Colonic mucosa (tissue), 4 donors: ENCODE measurements at places on chromosomes 4 and X. TPM values are rescaled to one million over a fixed set of nuclear protein-coding genes. Genes with fewer than 3 reads are reported as not detected.
A peak's percentile ranks its signal among the peaks of the same experiment; 100 is the strongest.

The XG gene
- not detected for total RNA-seq

The OCRL gene
- 26.2 TPM for total RNA-seq

DNA sequence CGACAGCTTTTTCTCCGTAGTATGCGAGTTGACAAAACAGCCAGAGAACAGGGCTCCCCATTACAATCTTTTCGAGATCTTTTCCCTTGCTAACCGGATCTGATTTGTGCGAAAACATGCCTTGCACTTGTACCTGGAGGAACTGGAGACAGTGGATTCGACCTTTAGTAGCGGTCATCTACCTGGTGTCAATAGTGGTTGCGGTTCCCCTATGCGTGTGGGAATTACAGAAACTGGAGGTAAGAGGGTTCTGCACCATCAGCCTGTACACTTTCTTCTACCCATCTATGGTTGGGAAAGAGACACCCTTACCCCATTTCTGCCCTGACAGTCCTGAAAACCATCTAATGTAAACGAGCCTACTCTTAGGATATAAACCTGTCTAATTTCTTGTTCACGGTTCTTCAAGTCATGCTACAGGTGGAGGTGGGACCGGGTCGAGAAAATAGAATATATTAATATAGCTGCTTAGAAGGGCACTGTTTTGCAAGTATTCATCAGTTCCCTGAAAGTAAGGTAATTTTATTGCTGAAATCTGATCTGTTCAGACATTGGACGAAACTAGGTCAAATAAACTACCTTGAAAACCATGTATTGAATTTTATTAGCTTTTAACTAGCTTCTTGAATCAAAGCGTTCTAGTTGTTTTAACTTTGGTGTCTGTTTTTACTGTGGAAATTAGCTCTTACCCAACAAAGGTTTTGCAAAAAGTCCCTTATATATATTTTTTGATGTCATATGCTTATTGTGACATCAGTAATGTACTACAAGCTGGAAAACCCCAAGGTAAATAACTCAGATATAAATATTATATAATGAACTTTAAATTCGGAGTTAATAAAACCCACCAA, 869 bp downstream of the TMEM184C start:
- H3K27ac ChIP-seq, result peak overlapping the region; percentile 74
- H3K36me3 ChIP-seq, result no peaks in the 10 kb centered on the region
- peaks cover 3% of the 10 kb centered on the region for H3K4me1 ChIP-seq

GRCh38 chrX:29488919-29489318, 726.4 kb upstream of the MAGEB2 start:
- H3K27me3 ChIP-seq, result no peaks in the 10 kb centered on the region
- no peak overlapping the region for H3K4me3 ChIP-seq
- H3K4me1 ChIP-seq, result no peaks in the 10 kb centered on the region
- H3K27ac ChIP-seq, result no peak overlapping the region
- no peak for DNase-seq
- H3K36me3 ChIP-seq, result no peaks in the 10 kb centered on the region

GRCh38 chr4:186150926-186151325, 40.4 kb upstream of the CYP4V2 start:
- H3K4me3 ChIP-seq, result no peak overlapping the region
- no peaks in the 10 kb centered on the region for H3K27me3 ChIP-seq
- DNase-seq, result no peak
- no peaks in the 10 kb centered on the region for H3K36me3 ChIP-seq
- H3K27ac ChIP-seq, result no peak overlapping the region

DNA sequence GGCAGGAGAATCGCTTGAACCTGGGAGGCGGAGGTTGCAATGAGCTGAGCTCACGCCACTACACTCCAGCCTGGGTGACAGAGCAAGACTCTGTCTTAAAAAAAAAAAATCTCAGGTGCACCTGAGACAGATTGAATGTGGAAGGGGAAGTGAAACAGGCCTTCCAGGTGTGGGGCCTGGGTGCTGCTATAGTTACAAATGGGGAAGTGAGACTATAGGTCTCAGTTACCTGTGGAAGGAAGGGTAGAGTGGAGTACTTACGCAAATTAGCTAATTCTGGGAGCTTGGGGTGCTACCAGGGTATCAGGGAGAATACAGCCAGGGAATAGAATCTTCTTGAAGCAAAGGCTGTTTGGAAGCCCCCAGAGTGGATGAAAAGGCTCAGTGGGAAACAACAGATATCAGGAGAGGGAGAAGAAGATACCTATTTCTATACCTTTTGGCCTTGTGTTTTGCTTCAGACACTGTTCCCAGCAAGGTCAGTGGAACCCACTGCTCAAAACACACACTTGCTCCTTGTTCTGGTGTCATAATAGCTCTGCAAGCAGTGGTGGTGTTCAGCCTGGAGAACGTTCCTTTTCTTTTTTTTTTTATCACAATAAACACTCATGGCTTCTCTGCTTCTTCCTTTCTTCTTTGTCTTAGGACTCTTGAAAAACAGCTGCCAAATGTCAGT, 7.0 kb downstream of the CD38 start:
- no peaks in the 10 kb centered on the region for H3K4me1 ChIP-seq
- H3K27ac ChIP-seq, result no peak overlapping the region
- H3K4me3 ChIP-seq, result no peak overlapping the region

DNA sequence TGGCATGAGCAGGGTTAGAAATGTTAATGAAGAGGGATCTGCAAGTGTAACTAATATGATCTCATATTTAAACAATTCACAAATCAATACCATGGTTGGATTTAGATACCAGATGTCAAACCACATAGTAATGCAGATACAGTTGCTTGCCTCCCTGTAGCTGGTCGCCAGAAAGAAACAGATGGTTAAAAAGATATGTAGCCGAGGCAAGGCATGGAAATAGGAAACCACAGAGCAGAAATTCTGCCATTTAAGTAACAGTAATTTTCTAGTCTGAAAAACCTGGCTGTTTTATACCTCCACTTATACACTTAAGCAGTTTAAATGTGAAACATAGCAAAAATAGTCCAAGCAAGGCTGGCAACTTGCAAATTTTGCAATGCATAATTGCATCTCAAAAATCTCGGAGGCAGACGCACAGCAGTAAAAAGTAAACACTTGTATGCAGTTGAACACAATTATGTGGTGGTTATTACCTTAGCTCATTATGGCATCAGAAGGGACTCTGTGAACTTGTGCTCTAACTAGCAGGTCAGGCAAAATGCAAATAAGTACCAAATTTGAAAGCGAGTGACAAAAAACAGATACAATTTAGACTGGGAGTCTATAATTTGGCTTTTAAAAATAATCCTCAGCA, 126.8 kb downstream of the NAA11 start:
- no peaks in the 10 kb centered on the region for H3K27me3 ChIP-seq
- H3K27ac ChIP-seq, result no peak overlapping the region
- H3K4me3 ChIP-seq, result no peak overlapping the region
- DNase-seq, result no peak
